ENCODE measurements at places on chromosomes 1 and 21.

- DNase-seq: no peak
Measured at GRCh38 chr1:58794585-58794984, 10.7 kb upstream of the JUN start.

GRCh38 chr21:38718481-38718880 is 87.2 kb upstream of the ETS2 start:
- DNase-seq: no peak

- DNase-seq: no peak
Measured at GRCh38 chr1:84347271-84347931, 45.9 kb downstream of the SAMD13 start.

GRCh38 chr1:234562334-234562733 is 47.6 kb downstream of the IRF2BP2 start:
- no peak for DNase-seq

GRCh38 chr21:36479415-36480402 is at the start of gene CLDN14:
CLDN14 (minus strand) TSS chr21:36480122; CDS start chr21:36461695, 18,427 bp downstream.
- no peak for DNase-seq

GRCh38 chr1:196063294-196063693 is 544.9 kb downstream of the KCNT2 start:
- DNase-seq: no peak

- no peak for DNase-seq
Measured at GRCh38 chr1:198444792-198445191, 95.7 kb downstream of the ATP6V1G3 start.

- DNase-seq: no peak
Measured at GRCh38 chr1:46749921-46750404, 31.0 kb upstream of the EFCAB14 start.

GRCh38 chr1:56389813-56390212 is 189.6 kb downstream of the PLPP3 start:
- no peak for DNase-seq

DNA sequence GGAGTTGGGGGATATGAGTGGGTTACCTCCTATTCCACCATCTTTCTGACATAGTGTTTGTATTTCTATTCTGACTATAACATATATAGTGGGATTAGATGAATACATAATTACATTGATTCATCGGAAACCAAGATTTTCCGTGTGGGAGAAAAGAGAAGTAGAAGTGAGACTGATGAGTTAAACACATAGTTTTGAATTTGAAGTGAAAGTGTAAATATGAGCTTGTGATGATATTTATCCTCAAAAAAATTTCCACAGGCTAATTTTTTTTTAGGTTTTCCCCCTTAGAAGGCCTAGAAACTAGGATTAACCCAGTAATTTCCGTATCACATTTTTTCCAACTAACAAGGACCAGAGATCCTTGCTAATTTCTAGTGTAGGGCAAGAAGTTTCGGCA is 6.9 kb downstream of the CD1B start:
- DNase-seq: no peak

DNA sequence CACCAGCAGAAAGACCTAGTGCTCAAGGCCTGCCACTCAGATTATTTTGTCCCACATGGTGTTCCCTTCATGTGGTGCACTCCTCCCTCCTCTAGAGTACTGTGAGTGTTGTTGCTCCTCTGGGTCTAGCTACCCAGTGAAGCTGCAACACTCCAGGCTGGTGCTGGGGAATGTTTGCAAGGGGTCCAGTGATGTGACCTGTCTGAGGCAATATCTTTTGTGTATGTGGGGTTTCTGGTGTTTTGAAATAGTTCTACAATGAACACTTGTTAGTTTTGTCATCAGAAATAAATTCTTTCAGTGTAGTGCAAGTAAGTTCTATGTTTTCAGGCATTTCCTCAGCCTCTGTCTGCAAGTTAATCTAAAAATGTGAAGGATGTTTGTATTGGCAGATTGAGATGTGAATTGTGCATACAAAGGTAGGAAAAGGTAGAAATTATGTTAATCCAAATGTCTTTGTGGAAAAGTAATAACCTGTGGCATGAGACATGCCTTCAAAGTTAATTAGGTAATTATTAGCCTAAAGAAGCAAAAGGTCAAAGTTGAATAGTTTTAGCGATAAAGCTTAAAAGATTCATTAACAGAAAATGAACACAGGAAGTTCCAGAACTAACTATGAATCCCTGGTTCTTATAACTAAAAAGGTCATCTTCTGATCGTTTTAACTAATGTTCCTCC is 616.8 kb downstream of the LTN1 start:
- DNase-seq: no peak

DNA sequence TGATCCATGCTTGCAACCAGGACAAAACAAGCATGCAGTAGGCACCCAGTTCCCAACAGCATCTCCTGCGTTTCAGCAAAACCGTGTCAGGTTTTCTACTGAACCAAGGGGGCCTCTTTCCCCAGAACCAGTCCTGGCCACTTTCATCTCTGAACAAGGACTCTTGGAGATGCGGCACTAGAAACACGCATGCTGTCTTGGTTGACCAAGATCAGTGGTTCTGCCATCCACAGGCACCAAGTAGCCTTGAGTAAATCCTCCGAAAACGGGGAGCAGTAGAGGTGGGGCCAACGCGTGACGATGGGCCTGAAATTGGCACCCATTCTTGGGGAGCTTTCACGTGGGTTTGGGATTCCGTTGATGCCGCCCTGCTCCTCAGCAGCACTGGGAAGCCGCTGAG is 62.5 kb upstream of the AJAP1 start:
- no peak for DNase-seq

- DNase-seq: no peak
Measured at GRCh38 chr1:39293375-39294070, 89.0 kb downstream of the MACF1 start.

DNA sequence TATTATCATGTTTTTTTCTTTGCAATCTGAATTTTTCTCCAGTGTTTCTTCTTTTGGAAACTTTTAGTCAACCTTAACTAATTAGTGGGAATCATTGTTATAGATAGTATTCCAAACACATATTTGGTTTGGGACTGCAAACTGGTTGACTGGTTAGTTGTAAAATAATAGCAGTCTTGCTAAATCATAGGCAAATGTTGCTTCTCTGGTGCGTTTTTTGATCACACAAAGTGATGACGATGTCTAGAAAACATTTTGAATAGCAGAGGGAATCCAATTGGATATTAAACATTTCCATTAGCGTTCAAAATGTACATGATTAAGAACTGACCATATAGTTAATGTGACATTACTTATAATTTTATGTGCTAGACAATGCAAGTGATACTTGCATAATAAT is 4.5 kb downstream of the DNAJB4 start:
- DNase-seq: no peak

DNA sequence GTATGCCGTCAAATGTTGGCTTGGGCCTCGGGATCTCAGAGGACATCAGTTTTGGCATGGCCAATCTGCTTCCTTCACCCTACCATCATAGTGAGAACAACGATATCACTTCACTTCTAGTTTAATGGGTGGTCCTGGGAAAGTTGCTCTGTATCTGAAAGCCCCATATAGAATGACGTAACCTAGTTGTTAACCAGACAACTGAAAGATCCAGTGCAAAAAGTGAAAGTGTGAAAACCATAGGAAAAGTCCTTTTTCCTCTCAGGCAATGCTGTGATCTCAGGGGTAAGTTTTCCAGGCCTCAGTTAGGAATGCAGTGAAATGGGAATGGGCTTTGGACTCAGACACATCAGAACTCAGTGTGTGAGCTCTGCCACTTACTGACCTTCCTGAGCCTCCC is 18.6 kb upstream of the ATP1B1 start:
- DNase-seq: no peak

GRCh38 chr1:33306653-33307493 is 14.0 kb downstream of the A3GALT2 start:
- no peak for DNase-seq

- DNase-seq: no peak
Measured at GRCh38 chr1:233540816-233541215, 73.1 kb upstream of the KCNK1 start.

DNA sequence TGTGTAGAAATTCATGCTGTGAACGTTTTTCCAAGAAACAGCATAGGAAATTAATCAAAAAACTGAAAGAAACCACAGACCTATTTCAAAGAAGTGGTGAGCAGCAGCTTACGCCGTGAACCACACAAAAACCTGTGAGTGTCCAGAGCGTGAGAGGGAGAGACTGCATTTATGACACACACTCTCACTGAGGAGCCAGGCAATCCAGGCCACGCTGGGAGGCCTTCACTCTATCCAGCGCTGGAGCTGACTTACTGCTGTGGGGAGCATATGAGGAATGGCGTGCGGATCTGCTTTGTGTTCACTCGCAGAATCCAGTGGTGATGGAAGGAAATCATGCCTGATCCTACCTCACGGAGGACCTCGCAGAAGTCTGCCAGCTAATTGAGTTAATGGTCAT is 12.7 kb downstream of the ADAMTS1 start:
- DNase-seq: no peak

DNA sequence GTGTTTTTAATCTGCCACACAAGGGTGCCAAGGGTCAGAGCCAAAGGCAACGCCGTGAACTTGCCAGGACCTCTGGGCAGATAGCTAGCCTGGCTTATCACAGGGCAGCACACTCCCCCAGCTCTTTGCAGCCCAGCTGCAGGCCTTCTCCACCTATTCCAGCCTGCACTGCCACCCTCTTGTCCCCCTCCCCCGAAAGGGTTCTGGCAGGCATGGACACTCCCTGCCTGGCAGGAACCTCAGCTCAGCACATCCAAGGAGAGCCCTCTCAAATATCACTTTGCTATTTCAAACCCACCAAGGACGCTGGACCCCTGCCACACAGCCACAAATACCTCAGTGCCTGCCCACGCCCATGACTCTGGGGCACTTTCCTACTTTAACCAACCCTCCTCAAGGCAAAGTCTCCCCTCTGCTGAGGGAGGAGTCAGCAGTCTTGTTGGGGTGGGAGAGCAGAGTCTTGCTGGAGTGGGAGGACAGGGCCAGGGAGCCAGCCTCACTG is 9.1 kb downstream of the SSBP3 start:
- no peak for DNase-seq

Data from T-helper 2 cell (primary cell).